Esophagus muscularis mucosa (tissue), 4 donors: ENCODE measurements at places on chromosomes 3 and 15.

DNA sequence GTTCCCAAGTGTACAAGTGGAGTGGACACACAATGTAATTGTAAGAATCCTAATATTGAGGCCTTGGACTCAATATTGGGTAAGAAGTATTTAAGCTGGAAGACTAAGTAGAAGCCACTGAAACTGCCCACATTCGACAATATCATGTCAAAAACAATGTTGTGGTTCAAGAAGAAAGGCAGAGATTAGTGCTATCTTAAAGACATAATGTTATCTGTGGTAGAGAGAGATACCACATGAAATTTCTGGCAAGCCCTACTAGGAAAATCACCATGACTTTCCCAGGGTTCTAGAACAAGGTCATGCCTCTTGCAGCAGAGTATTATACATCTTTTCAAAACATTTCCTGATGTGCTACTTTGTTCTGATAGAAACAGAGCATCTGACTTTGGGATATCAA lies 192.6 kb downstream of the RAP2B start:
- DNase-seq = no peak

GRCh38 chr3:56858331-56858730 lies 56.6 kb upstream of the ARHGEF3 start:
- DNase-seq = no peak

DNA sequence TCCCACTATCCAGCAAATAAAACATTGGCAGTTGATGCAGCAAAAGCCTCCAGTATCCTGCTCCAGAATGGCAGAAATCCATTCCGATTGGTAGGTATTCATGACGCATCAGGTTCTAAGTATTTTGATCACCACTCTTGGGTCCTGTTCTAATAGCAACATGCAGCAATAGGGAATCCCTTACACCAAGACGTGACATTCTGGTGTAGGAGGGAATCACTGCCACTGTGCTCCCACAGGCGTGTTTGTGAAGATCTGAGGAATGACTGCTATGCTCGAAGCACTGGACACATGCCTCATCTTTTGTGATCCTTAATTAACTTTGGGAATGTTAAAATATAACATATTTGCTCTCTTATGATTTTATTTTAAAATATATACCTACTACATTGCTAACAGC lies 552.9 kb downstream of the MECOM start:
- no peak for DNase-seq

DNA sequence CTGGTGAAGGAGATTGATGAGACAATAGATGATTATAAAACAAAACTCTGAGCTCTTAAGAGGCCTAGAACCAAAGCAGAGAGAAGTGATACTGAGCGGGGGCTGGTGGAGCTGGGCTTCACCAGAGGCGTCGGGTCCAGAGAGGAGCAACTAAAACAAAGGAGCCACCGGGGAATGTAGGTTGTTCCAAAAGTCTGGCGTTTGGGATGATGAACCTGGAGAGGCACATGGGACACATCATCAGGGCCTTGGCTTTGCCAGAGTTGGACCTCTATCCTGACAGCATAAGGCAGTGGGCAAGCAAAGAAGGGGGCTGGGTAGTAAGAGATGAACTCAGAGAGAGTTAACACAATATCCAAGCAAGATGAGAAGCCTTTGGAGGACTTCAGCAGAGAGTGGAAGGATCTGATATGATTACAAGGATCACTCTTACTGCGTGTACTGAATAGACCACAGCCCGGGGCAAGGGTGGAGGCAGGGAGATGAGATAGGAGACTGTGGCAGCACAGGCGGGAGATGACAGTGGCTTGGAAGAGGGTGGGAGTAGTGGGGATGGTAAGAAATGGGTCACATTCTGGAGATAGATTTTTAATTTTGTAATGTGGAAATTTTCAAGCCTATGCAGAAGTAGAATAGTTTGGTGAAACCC lies 36.0 kb upstream of the RASA2 start:
- DNase-seq = no peak

DNA sequence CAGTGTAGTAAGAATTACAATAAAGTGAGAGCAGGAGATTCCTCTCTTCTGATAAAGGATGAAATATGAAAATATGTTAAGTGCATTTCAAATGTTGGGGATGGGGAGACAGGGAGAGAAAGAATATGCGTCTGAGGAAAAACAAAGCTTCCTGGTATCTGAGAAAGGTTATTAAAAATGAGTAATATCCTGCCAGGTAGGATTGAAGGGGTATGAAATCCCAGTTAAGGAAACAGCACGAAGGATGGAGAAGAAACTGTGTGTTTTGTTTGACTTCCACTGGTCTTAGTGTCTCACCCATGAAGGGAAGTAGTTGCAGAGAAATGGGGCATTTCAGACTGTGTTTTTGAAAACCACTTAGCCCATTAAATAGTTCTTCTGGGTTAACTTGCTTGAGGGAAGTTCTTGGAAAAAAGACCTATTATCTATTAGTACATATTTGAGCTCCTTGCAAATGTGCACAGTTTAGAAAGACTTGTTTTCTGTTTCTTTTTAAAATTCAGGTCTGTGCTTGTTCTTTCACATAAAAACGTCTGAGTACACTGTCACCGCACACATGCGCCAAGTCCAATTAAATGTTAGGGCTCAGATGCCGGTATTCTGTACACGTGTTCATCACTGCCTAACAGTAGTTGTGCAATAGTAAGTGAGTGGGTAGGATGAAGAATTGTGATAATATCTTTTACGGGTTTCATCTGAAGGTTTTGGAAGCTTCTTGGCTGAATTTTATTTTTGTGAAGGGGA lies 196.1 kb upstream of the P2RY1 start:
- DNase-seq = no peak
